ENCODE measurements at places on chromosomes 5 and 9. TPM values are rescaled to one million over a fixed set of nuclear protein-coding genes. Genes with fewer than 3 reads are reported as not detected.

Gene PDE6A
- under 0.01 TPM for total RNA-seq

Gene PRUNE2
- total RNA-seq, result 80.0 TPM

Gene GFI1B
- total RNA-seq, result not detected

Gene PELO
- total RNA-seq, result 21.5 TPM

Gene ENHO
- under 0.01 TPM for total RNA-seq

Gene NME5
- 5.9 TPM for total RNA-seq

Gene SPINK4
- total RNA-seq, result not detected

Gene LRRC19
- under 0.01 TPM for total RNA-seq

Gene NUTM2F
- total RNA-seq, result not detected

Gene FAM153A
- total RNA-seq, result not detected

Gene ERAP2
- total RNA-seq, result 5.6 TPM

Gene CSF1R
- 0.88 TPM for total RNA-seq

Gene SPZ1
- total RNA-seq, result not detected

Gene ARHGEF39
- 0.36 TPM for total RNA-seq

Gene MCC
- 45.6 TPM for total RNA-seq

Gene MARCHF6
- 64.8 TPM for total RNA-seq

Gene FAM151B
- 19.2 TPM for total RNA-seq

Gene OR1J1
- not detected for total RNA-seq

Gene POMT1
- total RNA-seq, result 33.9 TPM

Gene FBN2
- total RNA-seq, result 33.0 TPM

Gene NRARP
- under 0.01 TPM for total RNA-seq

Gene SHC3
- total RNA-seq, result 0.36 TPM

Gene RASGEF1C
- not detected for total RNA-seq

Gene ZNF189
- 17.7 TPM for total RNA-seq

Gene C5orf58
- not detected for total RNA-seq

Gene NTNG2
- 13.0 TPM for total RNA-seq

Gene C9orf50
- total RNA-seq, result 0.36 TPM

Gene CYLC2
- not detected for total RNA-seq

Gene CNTNAP3
- total RNA-seq, result 1.4 TPM

Gene CDKN2B-AS1
- 15.2 TPM for total RNA-seq

Gene CBY3
- not detected for total RNA-seq

Gene ADAMTSL1
- total RNA-seq, result 70.1 TPM

Gene PCA3
- total RNA-seq, result 0.36 TPM

Gene WDR31
- total RNA-seq, result 1.4 TPM

All from osteoblast (primary cell).